Spinal cord (tissue), 10 donors: ENCODE measurements at places on chromosomes 7 and 10. TPM values are rescaled to one million over a fixed set of nuclear protein-coding genes. Genes with fewer than 3 reads are reported as not detected.

GRCh38 chr7:116862951-116863670 lies 724 bp downstream of the CAPZA2 start:
- DNase-seq: peak; percentile 26

GRCh38 chr7:82109288-82109687 lies 334.3 kb downstream of the CACNA2D1 start:
- no peak for DNase-seq

- no peak for DNase-seq
Measured at GRCh38 chr10:4704034-4704545, 121.9 kb upstream of the AKR1E2 start.

DNA sequence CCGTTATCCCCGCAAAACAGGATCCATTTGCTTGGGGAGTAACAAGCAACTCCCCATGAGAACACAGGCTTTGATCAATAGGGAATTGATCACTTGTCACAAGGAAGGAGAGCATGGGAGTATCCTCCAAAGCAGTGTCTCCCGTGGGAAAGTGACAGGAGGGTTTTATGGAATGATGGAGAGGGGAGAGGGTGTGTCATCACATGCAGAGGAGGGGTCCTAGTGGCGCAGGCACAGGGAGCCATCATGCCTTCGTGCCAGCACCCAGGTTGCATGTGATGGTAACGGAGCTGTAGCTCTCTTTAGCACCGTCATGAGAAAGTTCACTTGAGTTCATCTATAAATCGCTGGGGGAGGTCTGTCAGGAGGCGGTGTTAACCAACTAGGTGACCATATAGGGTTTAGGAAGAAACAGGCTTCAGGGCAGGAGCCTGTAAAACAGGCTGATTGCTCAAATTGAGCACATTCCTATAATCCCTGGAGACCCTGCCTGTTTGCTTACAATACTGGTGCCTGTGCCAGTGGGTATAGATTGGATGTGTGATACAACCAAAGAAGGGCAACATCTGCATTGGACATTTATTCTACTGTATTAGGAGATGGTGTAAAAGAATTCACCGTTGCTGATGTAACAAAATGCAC lies 428.5 kb downstream of the GALNT17 start:
- no peak for DNase-seq

GRCh38 chr7:44489955-44490350 lies 505 bp downstream of the NUDCD3 start:
- DNase-seq: no peak

Gene CALCR
- 2.4 TPM for total RNA-seq

Gene MYO1G
- 1.4 TPM for total RNA-seq

Gene STOX1
- total RNA-seq: 11.7 TPM
